ENCODE measurements at places on chromosomes 7 and 10. TPM values are rescaled to one million over a fixed set of nuclear protein-coding genes. Genes with fewer than 3 reads are reported as not detected.

- no peak overlapping the region for H3K4me3 ChIP-seq
- no peaks in the 10 kb centered on the region for H3K36me3 ChIP-seq
- no peak for DNase-seq
- H3K27me3 ChIP-seq: no peaks in the 10 kb centered on the region
These were observed 64.9 kb downstream of the LCOR start for GRCh38 chr10:96896884-96897589.

- no peaks in the 10 kb centered on the region for H3K27me3 ChIP-seq
- no peak overlapping the region for H3K4me3 ChIP-seq
- no peak overlapping the region for H3K27ac ChIP-seq
- no peaks in the 10 kb centered on the region for H3K36me3 ChIP-seq
- no peaks in the 10 kb centered on the region for H3K4me1 ChIP-seq
- peak; percentile 29 for DNase-seq
These were observed 141.2 kb downstream of the MLLT10 start for GRCh38 chr10:21675157-21675796.

DNA sequence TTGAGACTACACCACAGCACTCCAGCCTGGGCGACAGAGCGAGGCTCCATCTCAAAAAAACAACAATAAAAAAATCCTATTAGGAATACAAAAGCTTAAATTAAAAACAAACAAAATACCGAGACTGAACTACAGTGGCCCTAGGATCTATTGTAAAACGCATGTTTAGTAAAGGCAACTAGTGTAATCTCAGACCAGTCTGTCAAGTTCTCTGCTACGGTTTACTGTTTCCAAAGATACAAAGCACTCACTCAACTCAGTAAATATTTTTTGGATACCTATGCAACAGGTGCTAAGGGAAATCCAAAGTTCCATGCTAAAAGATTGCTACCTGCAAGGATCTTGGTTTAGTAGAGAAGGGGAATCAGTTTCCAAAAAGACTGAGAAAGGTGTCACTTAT is 3.4 kb upstream of the MIOS start:
- H3K36me3 ChIP-seq: no peaks in the 10 kb centered on the region
- DNase-seq: no peak
- H3K4me1 ChIP-seq: peaks cover 12% of the 10 kb centered on the region
- no peak overlapping the region for H3K4me3 ChIP-seq

- no peaks in the 10 kb centered on the region for H3K4me1 ChIP-seq
- no peaks in the 10 kb centered on the region for H3K27me3 ChIP-seq
- H3K4me3 ChIP-seq: no peak overlapping the region
- H3K27ac ChIP-seq: no peak overlapping the region
- DNase-seq: peak; percentile 55
These were observed 151.4 kb downstream of the CDH23 start for GRCh38 chr10:71547876-71548846.

GRCh38 chr10:120644556-120645410 is 187.8 kb downstream of the PLPP4 start:
- H3K4me1 ChIP-seq: no peaks in the 10 kb centered on the region
- H3K27ac ChIP-seq: no peak overlapping the region
- no peak for DNase-seq
- no peaks in the 10 kb centered on the region for H3K36me3 ChIP-seq

CALML3 gene
- not detected for total RNA-seq

- H3K4me1 ChIP-seq: peaks cover 11% of the 10 kb centered on the region
- H3K4me3 ChIP-seq: peak overlapping the region; percentile 79
- no peak for DNase-seq
These were observed 589 bp downstream of the LSM8 start for GRCh38 chr7:118184565-118184940.

- H3K27me3 ChIP-seq: no peaks in the 10 kb centered on the region
- no peak overlapping the region for H3K4me3 ChIP-seq
- H3K36me3 ChIP-seq: no peaks in the 10 kb centered on the region
These were observed 83.1 kb upstream of the HABP2 start for GRCh38 chr10:113469796-113470195.

DNA sequence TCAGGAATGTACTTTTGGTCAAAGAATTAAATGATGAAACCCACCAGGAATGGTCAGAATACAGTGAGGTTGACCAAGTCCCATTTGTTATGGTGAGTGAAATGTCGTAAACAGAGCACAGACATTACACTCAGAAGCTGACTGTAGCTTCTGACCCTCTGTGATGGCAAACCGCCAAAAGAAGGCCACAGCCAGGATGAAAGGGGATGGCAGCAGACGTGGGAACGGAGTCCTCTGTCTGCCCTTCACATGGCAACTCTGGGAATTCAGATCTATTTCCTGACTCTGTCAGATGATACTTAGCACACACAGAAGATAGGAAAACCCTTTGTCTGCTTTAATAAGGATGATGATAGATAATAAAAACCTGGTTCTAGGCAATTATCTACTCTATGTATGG is 757.1 kb downstream of the SORCS3 start:
- no peak overlapping the region for H3K27ac ChIP-seq
- no peaks in the 10 kb centered on the region for H3K4me1 ChIP-seq
- H3K4me3 ChIP-seq: no peak overlapping the region

DNA sequence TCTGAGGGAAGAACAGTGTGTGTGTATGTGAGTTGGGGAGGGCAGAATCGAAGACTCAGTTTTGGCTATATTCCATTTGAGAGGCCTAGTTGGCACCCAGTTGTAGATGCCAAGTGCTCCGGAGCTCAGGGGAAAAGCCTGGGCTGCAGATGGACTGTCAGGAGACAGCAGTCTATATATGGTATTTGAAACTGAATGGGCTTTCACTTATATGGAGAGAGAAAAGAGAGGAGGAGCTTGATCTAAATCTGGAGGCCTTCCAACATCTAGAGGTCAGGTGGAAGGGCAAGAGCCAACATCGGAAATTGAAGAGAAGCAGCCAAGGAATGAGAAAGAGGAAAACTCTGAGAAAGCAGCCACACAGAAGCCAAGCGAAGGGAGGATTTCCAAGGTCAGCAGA is 350.8 kb upstream of the BMPER start:
- DNase-seq: no peak
- H3K36me3 ChIP-seq: no peaks in the 10 kb centered on the region
- H3K27me3 ChIP-seq: no peaks in the 10 kb centered on the region
- no peaks in the 10 kb centered on the region for H3K4me1 ChIP-seq

DNA sequence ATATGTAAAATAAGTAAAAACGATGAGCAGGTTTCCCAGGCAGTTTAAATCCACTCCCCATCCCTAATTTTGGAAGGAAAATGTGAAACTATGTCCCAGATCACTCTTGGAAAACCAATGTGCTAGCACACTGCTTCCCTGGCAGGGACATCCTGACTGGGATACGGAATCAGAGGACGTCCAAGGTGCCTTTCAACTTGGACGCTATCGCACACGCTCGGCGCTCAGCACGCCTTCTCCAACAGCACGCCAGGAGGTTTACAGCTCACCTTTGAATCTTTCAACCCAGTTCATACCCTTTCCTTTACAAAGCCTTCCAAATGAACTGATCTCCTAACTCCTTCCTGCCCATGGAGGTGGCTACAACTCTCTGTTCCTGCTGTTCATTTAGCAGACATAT is 47.1 kb downstream of the BEND7 start:
- H3K27ac ChIP-seq: no peak overlapping the region
- H3K27me3 ChIP-seq: no peaks in the 10 kb centered on the region
- DNase-seq: no peak
- peaks cover 19% of the 10 kb centered on the region for H3K4me1 ChIP-seq
- H3K4me3 ChIP-seq: no peak overlapping the region
- peaks cover 3% of the 10 kb centered on the region for H3K36me3 ChIP-seq

ANKRD61 gene
- not detected for total RNA-seq

DENND2A gene
- 10.9 TPM for total RNA-seq

GRCh38 chr7:99667179-99667578 is 12.6 kb downstream of the CYP3A5 start:
- H3K27ac ChIP-seq: no peak overlapping the region
- DNase-seq: no peak
- H3K4me1 ChIP-seq: no peaks in the 10 kb centered on the region
- no peaks in the 10 kb centered on the region for H3K36me3 ChIP-seq
- H3K4me3 ChIP-seq: no peak overlapping the region
- H3K27me3 ChIP-seq: no peaks in the 10 kb centered on the region

NPSR1 gene
- not detected for total RNA-seq

DNA sequence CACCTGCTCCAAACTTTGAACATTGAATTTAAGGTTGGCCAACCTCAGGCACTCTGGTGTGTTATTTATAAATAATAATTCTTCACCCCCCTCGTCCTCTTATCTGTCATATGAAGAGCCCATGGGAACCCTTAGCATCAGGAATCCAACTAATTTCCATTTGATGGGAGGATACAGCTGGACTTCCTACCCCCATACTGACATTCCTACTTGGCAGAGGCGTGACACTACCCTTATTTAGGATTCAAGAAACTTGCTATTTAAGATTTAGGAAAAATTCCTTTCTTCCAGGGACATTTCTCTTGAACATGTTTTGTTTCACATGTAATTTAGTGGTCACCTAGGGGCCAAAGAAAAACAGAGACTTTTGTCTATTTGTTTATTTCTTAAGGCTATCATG is 171.9 kb upstream of the NRP1 start:
- no peak overlapping the region for H3K27ac ChIP-seq
- H3K4me1 ChIP-seq: peaks cover 10% of the 10 kb centered on the region
- no peak for DNase-seq
